ENCODE measurements at places on chromosomes 1 and 21.

DNA sequence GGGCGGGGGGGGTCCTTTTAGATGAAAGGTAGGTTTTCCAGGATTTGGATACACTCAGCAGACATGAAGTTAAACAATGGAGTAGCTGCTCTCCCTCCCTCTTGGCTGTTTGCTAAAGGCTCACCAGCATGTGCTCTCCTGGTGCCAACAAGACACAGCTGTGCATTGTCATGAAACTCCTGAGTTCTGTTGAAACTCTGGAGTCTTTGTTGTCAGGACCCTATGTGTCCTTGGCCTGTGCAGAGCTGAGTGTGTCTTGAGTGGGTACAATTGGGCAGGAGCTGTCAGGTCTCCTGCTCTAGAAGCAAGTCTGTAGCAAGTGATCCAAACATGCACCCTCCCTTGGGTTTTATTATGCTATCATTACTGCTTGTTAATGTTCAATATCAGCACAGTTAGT lies 12.7 kb downstream of the TBX19 start:
- no peak for DNase-seq

DNA sequence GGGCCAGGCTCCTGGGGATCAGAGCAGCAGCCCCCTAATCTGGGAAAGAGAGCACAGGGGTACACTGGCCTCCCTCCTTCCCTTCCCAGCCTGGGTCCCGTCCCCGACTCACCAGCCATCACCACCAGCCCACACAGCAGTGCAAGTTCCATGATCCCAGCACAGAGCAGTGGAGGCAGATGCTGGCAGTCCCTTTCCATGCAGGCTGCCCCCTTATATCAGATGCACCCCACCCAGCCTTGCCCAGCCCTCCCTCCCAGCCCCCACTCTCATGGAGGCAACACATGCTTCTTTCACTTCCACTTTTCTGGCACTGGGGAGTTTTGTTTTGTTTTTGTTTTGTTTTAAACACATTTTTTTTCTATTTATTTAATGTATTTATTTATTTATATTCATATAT lies at the start of gene PLA2G2D:
PLA2G2D (minus strand) TSS at position 190 of the 400 bp plus-strand sequence; CDS start at position 152, 38 bp downstream.
- DNase-seq, result no peak

- DNase-seq, result no peak
These were observed 196.3 kb downstream of the TTLL7 start for GRCh38 chr1:83802460-83803152.

- DNase-seq, result no peak
These were observed 19.1 kb downstream of the AGL start for GRCh38 chr1:99869304-99869703.

- peak; percentile 92 for DNase-seq
These were observed 826 bp downstream of the LAPTM5 start for GRCh38 chr1:30756545-30757351.

DNA sequence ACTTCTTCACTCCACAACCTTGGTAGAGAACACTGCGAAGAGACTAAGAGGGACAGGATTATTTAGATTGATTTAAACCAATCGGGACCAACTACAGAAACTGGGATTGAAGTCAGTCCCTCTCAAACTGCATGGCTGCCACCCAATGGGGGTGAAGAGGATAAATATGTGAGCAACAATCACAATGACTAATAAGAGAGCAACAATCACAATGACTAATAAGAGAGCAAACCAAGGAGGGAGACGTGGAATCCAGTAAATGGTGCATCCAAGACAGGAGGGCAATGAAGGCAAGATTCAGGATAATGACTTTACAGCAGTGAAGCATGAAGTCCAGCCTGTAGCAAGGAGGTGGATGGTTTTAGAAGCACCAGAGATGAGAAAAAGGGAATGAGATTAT lies 322.8 kb downstream of the TTLL7 start:
- DNase-seq, result no peak

- DNase-seq, result peak; percentile 87
These were observed 537.8 kb downstream of the SMYD3 start for GRCh38 chr1:245969283-245969682.

- DNase-seq, result no peak
These were observed 8.9 kb downstream of the PGBD2 start for GRCh38 chr1:248914796-248915381.

- DNase-seq, result no peak
These were observed 72.8 kb upstream of the NR5A2 start for GRCh38 chr1:199954699-199955098.

GRCh38 chr1:183374825-183375224 lies 43.4 kb downstream of the NMNAT2 start:
- no peak for DNase-seq

GRCh38 chr1:160755911-160756848 lies 17.1 kb downstream of the SLAMF7 start:
- no peak for DNase-seq

DNA sequence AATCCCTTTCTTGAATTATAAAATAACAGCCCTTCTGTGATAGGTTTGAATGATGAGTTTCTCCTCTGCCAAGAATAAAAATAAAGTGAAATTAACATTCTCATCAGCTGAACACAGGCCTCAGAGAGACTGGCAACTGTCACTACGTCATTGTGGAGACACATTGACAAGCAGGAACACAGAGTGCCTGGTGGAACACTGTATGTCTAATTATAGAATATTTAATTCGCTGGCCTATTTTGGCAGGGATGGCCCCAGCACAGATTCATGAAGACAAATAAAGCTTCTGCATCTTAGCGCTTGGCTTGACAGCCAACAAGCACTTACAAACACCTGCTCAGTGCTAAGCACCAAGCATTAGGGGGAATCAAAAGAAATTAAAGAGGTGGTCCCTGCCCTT lies 52.0 kb upstream of the SMYD2 start:
- DNase-seq, result no peak

GRCh38 chr1:237186675-237187074 lies 144.7 kb downstream of the RYR2 start:
- DNase-seq, result no peak

DNA sequence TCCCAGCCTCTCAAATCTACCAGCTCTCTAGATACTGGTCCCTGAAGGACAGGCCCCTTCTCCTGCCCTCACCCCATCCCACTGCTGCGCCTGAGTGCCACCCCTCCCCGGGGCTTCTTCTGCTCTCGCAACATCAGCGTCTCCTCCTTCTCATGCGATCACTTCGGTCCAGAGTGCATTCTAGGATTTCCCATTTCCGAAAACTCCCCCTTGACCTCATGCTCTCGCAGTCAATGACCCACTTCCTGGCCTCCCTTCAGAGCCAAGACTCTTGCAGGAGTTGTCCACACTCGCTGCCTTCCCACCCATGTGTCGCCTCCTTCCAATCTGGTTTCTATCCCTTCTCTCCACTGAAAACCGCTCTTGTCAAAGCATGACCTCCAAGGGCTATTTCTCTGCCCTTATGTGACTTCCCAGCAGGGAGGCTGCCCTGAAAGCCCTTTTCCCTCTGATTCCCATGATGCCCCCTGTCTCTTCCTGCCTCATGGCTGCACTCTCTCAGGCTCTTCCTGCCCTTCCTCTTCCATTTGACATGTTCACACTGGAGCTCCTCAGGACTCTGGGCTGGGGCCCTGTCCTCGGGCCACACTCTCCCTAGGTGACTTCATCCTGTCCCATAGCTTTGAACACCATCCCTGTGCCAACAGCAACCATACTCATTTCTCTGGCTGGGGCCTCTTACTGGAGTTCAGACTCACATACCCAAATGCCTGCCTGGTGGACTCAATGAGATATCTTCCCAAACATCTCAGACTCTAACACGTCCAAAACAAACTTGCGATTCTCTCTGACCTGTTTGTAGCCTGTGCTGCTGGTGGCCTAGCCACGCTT lies 46.0 kb downstream of the LDLRAD2 start:
- no peak for DNase-seq

GRCh38 chr1:222009105-222009730 lies 267.3 kb upstream of the DUSP10 start:
- DNase-seq, result no peak

DNA sequence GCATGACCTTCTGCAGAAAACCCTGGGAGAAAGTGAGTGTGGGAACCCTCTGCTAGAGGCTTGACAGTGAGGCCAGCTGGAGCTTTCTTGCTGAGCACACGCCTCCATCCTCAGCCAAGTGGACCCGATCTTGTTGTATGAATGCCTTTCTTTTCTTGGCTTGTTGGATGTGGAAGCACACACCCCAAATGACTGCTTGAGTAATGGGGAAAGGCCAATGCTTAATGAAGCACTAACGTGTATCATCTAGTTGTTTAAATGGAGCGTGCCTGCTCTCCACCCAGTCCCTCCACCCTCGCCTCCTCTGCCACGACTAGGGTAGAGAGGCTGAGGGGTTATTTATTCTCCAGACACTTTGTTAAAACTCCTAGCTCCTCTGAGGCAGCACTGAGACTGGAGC lies 54.3 kb upstream of the IKBKE start:
- no peak for DNase-seq

- DNase-seq, result no peak
These were observed 104.0 kb upstream of the RUNX3 start for GRCh38 chr1:25033828-25034705.

DNA sequence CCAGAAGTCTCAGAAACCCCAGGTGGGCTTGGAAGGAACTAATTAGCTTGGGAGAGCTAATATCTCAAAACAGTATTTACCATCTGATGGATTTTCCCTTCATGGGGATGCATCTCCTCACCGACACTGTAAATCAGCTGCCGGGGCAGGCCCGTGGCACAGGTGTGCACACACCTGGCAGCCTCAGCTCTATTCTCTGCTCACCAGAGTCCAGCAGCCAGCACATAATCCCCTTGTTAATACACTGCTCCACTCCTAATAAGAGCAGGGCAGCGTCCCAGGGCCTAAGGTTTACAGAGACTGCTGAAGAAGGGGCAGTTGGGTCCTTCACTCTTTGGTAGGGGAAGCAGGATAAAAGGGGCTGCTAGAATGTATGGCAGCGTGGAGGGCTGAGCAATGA lies 200.0 kb downstream of the TOMM20 start:
- no peak for DNase-seq

GRCh38 chr1:83500987-83501591 lies 497.8 kb downstream of the TTLL7 start:
- DNase-seq, result no peak

- no peak for DNase-seq
These were observed 5.2 kb downstream of the MTARC1 start for GRCh38 chr1:220791956-220792355.

DNA sequence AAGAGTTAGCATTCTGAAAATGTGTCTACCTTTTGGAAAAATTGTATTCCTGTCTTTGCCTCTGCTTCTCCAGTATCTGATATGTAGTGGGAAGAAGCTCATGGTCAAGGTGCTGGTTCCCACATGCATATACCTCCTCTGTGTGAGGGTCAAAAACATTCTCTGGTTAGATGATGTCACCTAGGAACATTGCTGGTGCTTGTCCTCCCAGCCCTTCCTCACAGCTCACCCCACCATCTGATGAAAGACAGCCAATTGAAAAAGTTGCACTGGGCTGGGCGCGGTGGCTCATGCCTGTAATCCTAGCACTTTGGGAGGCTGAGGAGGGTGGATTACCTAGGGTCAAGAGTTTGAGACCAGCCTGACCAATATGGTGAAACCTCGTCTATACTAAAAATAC lies 154.4 kb downstream of the NR5A2 start:
- DNase-seq, result no peak

All from EL (cell line).